Spinal cord (tissue), 10 donors: ENCODE measurements at places on chromosomes 13 and 19. TPM values are rescaled to one million over a fixed set of nuclear protein-coding genes. Genes with fewer than 3 reads are reported as not detected.

COMP gene
- 0.40 TPM for total RNA-seq

GNG8 gene
- 1.7 TPM for total RNA-seq

NANOS3 gene
- total RNA-seq = not detected

DIS3 gene
- 38.4 TPM for total RNA-seq

ZNF90 gene
- 2.8 TPM for total RNA-seq

CD177 gene
- 4.8 TPM for total RNA-seq

DNA sequence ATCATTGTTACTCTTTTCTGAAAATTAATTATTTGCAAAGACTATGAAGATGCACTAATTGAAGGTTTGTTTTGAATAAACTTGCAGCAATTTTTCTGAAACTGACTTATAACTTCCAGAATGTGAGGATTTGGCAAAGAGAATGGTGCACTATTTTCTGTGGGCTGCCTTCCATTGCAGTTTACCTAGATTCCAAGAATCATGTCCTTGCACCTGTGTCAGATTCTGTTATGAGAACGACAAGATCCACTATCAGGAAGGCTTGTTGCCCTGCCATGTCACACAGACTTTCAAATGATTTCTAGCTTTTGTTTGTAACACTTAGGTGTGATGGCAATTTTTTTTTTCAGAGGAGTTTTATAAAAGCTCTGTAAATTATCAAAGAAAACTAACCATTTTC is 5.6 kb upstream of the SLAIN1 start:
- no peak for DNase-seq

GRCh38 chr13:100809129-100809390 is 134.5 kb upstream of the TMTC4 start:
- DNase-seq = no peak

- no peak for DNase-seq
Observed at GRCh38 chr13:79479882-79480281, 1.1 kb upstream of the NDFIP2 start.

DNA sequence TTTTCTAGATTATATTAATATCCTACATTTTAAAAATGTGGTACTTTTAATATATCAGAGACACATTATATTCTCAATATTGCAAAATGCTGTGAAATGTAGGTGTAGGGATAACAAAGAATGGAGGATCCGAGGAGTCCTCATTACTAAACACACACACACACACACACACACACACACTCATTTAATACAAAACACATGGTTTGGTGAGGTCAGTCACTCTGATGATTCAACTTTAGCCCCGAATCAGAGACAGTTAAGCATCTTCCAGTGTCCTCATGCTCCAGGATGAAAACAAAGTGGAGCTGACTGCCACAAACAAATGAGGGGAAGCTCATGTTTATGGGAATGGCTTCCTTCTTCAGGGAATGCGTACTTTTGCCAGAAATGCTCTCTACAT is 147.5 kb downstream of the CYSLTR2 start:
- DNase-seq = no peak

DNA sequence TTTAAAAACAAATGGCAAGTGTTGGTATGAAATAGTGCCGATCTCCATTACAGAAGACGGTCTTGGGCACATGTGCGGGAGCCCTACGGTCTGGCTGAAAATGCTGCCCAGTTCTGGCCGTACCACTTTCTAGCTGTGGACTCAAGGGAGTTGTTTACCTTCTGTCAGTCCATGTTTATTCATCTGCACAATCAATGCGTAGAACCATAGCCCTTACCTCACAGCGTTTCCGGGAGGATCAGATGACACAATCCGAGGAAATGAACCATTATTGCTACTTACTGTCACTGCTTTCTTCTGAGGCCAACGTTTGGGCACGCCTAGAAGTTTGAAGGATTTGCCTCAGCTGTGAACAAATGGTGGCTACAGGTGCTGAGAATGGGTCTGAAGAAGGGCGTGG is 31.2 kb downstream of the GADD45B start:
- DNase-seq = no peak

GRCh38 chr13:20851844-20852402 is 50.6 kb downstream of the XPO4 start:
- no peak for DNase-seq

DNA sequence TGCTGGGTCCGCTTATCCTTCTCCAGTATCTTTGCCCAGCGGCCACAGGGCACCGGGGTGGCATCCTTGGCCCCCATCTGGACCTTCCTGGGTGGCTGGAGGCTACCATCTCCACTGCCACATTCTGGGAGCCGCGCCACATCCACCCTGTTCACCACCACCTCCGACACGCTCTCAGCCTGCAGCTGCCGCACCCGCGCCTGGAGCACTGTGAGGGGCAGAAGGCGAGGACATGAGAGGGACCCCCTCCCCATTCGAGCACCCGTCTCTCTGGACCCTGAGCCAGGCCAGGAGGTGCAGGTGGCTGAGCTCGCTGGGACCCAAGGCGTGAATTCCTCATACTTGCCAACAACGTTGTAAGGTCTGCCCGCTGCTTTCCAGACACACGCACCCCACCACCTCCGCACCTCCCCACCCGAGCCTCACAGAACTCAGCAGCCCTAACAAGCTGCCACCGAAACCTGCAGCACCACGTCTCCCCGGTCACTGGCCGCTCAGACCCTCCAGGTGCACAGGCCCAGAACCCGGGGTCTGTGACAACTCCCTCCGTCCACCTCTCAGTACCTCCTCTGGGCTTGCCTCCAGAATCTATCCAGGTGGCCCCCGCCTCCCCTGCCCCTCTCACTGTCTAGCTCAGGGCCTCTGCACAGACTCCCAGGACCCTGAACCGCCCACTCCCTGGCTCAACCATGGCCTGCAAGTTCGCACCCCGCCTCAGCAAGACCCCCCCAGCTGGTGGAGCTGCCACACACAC is 3.2 kb downstream of the POLRMT start:
- DNase-seq = no peak

GRCh38 chr13:46012404-46012803 is 40.1 kb downstream of the ZC3H13 start:
- no peak for DNase-seq

GRCh38 chr19:32415669-32416068 is 10.1 kb downstream of the DPY19L3 start:
- no peak for DNase-seq

GRCh38 chr13:53020764-53021335 is 7.8 kb upstream of the OLFM4 start:
- no peak for DNase-seq

- no peak for DNase-seq
Observed at GRCh38 chr13:105547851-105548250, 987.6 kb downstream of the EFNB2 start.

DNA sequence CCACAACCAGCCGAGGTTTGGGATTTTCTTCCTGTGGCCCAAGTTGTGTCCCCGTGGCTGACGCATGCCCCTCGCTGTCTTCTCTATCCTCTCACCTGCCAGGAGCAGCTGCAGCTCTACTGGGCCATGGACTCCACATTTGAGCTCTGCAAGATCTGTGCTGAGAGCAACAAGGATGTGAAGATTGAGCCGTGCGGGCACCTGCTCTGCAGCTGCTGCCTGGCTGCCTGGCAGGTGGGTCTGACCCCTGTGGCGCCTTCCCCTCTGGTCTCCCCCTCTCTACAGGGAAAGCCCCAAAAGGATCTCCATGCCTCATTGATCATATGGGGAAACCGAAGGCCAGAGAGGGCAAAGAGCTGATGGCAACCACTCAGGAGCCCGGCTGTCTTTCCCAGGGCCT is 14.6 kb downstream of the CBLC start:
- no peak for DNase-seq

- DNase-seq = no peak
Observed at GRCh38 chr13:94662274-94662945, 49.9 kb downstream of the SOX21 start.
